ENCODE measurements at places on chromosomes 12 and 14.

GRCh38 chr12:93847517-93848474 lies 170.6 kb downstream of the CRADD start:
- DNase-seq = no peak

DNA sequence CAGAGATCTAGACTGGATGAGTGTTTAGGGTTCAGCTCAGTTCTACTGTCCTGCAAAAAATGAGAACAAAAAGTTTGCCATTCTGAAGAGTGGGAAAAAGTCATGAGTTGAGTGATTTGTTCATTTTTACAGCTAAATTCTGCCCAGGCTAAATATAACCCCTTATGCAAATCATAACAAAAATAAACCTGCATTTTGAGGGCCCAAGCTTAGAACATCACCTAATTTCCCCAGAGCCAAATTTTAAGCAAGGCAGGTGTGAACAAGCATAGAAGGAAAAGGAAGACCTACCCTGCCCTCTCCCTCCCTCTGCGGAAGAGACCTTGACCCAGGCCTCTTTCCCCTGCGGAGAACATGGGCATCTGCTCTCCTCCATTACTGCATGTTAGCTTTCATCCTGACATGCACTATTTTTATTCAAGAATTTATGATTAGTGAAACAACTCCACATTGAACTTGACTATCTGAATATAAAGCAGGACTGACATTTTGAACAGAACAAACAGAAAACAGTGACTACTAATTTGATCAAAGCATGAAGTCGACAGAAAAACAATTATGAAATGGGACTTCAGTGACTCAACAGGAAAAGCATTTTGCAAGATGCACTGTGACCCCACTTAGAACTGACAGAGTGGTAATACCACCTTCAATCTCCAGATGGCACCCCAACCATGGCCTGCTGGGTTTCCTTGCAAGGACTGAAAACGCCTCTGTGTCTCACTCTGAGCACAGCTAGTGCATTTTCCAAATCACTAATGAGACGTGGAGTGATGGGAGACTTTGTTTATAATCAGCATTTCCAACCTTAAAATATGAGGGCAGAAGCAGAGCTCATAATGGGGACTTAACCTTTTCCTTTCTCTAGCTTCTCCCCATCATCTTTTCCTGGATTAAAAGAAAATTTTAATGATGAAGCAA lies 30.9 kb upstream of the SELPLG start:
- peak; percentile 75 for DNase-seq

GRCh38 chr14:34629344-34629656 lies 648 bp downstream of the SNX6 start:
- peak; percentile 34 for DNase-seq

- no peak for DNase-seq
Observed at GRCh38 chr12:105393587-105393986, 63.1 kb downstream of the C12orf75 start.

DNA sequence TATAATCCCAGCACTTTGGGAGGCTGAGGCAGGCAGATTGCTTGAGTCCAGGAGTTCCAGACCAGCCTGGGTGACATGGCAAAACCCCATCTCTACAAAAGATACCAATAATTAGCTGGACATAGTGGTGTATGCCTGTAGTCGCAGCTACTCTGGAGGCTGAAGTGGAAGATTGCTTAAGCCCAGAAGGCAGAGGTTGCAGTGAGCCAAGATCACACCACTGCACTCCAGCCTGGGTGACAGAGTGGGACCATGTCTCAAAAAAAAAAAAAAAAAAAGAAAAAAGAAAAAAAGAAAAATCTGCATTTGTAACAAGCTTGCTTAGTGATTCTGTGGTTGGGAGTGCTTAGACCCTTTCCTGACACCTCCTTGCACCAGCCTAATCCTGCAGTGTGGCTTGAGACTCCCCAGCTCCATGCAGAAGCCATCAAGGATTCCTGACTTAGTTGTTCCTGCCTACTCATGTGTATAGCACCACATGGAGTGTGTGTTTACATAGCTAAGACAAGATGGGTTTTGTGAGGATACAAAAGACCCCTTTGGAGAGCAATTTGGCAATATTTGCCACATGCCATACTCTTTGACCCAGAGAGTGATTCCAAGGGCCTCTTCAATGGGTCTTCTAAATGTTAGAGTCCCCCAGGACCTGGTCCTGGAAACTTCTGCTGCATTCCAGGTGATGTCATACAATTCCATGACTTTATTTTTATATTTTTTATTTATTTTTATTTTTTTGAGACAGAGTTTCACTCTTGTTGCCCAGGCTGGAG lies 5.1 kb upstream of the TMED10 start:
- no peak for DNase-seq

- peak; percentile 59 for DNase-seq
Observed at GRCh38 chr14:75437201-75438143, 9.7 kb downstream of the JDP2 start.

- no peak for DNase-seq
Observed at GRCh38 chr14:100341301-100342031, 18.3 kb downstream of the SLC25A47 start.

GRCh38 chr12:109775172-109775881 lies 57.9 kb downstream of the TRPV4 start:
- peak; percentile 39 for DNase-seq

DNA sequence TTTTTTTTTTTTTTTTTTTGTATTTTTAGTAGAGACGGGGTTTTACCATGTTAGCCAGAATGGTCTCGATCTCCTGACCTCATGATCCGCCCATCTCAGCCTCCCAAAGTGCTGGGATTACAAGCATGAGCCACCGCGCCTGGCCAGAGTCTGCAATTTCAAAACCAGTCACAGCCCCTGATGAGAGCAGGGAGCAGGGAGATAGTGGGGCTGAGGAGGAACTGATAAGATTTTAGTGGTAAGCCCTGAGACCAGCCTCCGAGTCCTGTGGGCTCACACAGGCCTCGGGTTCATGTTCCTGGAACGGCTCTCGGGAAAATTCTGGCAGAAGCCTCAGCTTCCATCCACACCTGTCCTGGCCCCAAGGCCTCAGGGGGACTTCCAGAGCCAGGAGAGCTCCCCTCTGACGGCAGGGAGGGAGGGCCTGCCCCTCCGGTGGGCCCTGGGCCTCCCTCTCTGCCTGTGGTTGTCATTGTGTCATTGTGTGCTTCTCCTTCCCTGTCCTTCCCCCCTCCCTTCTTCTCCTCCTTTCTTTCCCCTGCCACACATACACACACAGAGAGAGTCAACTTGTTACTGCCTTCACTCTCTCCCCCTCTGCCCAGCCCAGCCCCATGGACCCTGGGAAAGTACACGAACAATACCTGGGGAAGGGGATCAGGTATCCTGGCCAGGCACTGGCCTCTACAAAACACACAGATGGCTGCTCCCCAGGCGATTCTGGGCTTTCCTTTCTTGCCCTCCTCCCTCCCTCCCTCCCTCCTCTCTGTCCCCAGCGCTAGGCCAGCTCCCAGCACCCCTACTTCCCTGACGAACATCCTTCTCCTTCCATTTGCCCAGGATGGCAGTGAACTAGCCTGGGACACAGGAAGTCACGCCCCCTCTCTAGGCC lies 294.1 kb downstream of the DPF3 start:
- DNase-seq = no peak

- DNase-seq = no peak
Observed at GRCh38 chr12:66398931-66399910, 96.9 kb downstream of the HELB start.

- DNase-seq = no peak
Observed at GRCh38 chr12:42362647-42363260, 36.8 kb downstream of the PPHLN1 start.

GRCh38 chr14:23335623-23336022 lies 14.4 kb downstream of the PABPN1 start:
- no peak for DNase-seq

GRCh38 chr14:104518659-104519350 lies 60.8 kb upstream of the C14orf180 start:
- DNase-seq = no peak

DNA sequence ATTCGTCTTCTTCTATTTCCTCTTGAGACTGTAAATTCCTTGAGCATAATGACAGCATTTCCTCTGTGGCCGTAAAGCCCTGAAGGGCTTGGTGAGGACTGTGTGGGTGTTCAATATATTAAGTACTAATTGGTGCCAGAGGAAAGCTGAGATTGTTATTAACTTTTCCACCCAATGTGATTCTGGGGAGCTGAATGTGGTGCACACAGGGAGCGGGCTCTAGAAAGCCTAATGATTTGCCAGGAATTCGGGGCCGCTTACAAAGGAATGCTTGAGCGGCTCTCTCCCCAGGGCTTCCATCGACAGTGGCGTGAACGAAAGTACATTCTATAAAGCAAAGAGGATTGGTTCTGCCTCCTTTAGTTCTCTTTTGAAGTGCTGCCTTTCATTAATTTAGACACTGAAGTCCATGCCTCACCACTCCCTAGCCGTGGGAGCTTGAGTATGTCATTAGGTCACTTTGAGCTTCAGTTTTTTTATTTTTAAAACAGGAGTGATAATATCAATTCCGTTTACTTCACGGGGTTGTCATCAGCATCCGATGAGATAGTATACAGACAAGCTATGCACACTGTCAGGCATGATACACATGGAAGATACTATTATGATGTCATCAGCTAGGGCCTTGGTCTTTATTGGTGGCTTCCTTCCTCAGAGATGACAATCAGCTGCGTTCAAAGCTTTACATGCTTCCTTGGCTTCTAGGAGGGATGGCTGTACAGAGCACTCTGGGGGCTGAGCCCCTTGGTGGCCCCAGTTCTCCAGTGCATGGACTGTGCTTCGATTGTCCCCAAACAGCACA lies 11.0 kb upstream of the GSG1 start:
- DNase-seq = no peak

- DNase-seq = no peak
Observed at GRCh38 chr14:35571598-35571997, 37.6 kb downstream of the INSM2 start.

GRCh38 chr14:69842686-69843420 lies 36.4 kb upstream of the SMOC1 start:
- DNase-seq = peak; percentile 82

DNA sequence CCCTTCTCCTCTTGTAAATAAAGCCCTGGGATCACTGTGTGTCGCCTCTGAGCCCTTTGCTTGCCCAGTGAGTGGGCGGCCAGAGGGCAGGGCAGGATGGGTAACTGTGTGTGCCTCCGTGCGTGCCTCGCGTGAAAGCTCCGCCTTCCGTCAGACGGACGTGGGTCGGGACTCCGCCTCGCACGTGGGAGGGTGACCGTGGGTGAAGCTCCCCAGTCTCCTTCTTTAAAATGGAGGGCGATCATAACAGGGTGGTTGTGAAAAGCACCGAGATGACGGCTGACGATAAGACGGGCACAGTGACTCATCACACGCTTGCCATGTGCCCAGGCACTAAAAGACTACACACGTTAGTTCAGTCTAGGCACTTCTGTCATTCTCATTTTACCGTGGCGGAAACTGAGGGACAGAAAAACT lies 9.2 kb downstream of the PHB2 start:
- DNase-seq = no peak

GRCh38 chr12:4934407-4935035 lies 24.8 kb downstream of the KCNA1 start:
- peak; percentile 6 for DNase-seq

DNA sequence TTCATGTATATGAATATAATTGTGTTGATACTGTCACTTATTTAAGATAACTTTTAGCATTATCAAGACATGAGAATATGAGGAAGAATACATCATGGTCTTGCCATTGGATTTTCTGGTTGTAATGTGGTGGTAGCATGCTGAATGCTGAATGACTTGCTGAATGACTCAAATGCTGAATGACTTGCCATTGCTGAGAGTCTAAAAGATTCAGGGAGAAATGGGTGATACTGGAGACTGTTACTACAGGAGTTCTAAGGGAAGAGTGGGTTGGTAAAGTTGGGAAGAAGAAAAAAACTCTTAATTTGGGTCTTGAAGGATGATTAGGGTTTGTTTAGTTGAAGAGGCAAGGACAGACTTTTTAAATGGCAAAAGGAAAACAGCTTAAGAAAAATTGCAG lies 72.1 kb upstream of the MANSC4 start:
- no peak for DNase-seq

- no peak for DNase-seq
Observed at GRCh38 chr14:106875503-106875902, 1349.1 kb downstream of the TMEM121 start.

Measured in NCI-H1105 treated with DMSO at 0.1 percent for 48 hours (cell line).